ENCODE measurements at places on chromosomes 2 and 18.

- DNase-seq: peak; percentile 22
Observed at GRCh38 chr2:102615620-102616436, 3.5 kb upstream of the SLC9A2 start.

DNA sequence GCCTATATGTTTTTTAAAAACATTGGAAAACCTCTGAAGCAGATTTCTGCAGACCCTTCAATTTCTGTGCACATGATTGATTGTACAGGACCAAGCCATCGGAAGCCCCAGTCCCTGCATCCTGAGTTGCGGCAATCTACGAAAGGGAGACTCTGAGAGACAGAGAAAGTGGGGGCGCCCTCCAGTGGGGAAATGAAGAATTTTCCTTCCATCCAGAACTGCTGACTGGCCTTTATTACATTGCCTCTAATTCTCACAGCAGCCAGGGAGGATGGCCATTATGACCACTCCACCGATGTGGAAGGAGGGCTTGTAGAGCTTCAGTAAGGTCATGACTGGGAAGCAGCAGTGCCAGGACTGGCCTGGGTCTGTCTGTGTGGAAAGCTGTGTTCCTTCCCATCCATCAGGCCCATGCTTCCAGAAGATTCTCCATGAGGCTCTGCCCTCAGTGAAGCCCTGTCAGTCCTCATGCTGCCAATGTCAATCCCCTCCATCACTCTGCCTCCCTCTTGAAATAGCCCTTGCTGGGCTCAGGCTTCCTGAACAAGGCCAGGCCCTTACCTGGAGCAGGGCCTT is 20.0 kb upstream of the RESP18 start:
- DNase-seq: peak; percentile 63

GRCh38 chr18:25724121-25724520 is 366.3 kb downstream of the SS18 start:
- DNase-seq: no peak

DNA sequence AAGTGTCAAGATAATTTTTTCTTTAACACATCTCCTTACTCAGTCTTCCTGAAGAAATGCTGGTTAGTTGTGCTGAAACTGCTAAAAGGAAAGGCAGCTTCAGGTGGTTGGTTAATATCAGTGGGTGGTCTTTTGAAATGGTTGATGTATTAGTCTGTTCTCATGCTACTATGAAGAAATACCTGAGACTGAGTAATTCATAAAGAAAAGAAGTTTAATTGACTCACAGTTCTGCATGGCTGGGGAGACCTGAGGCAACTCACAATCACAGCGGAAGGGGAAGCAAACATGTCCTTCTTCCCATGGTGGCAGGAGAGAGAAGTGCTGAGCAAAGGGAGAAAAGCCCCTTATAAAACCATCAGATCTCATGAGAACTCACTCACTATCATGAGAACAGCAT is 125.9 kb upstream of the CYRIA start:
- no peak for DNase-seq

GRCh38 chr18:64037812-64038414 is 68.0 kb downstream of the SERPINB8 start:
- no peak for DNase-seq

DNA sequence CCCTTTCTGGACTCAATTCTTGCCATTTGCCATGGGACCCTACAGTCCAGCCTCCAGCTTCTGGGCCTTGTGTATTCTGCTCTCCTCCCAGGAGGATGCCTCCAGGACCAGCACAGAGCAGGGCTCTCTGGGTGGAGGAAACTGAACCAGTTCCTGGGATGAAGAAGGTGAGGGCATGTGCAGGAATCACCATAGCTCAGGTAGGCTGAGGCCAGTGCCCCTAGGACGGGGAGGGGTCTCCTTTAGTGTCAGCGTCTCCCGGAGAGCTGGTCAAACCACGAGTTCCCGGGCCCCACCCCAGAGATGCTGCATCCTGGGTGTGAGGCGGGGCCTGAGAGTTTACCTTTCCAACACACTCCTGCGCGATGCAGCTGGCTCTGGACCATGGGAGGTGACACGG is 5.8 kb upstream of the PRELID3A start:
- DNase-seq: no peak

DNA sequence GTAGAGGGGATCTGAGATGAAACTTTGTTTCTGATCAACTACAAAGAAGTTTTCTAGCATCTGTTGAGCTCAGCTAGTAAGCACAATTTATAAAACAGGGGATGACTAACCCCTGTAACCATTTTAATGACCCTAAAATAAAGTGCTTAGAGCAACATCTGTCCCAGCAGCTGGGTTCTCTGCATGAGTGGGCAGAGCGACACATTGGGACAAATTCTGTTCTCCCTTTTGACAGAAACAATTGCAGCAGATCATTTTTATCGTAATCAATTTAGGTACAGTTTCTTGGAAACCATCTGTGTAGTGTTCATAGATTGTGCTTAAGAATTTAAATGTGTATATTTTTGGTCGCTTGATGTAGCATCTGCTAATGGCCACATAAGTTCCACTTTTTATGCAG is 678.0 kb downstream of the RNF144A start:
- no peak for DNase-seq

GRCh38 chr18:28905509-28905908 is 728.6 kb upstream of the CDH2 start:
- no peak for DNase-seq

- no peak for DNase-seq
Observed at GRCh38 chr2:7774481-7774880, 857.3 kb downstream of the RNF144A start.
